Fibroblast of skin of left biceps (primary cell): ENCODE measurements at places on chromosomes 12 and 14.

DNA sequence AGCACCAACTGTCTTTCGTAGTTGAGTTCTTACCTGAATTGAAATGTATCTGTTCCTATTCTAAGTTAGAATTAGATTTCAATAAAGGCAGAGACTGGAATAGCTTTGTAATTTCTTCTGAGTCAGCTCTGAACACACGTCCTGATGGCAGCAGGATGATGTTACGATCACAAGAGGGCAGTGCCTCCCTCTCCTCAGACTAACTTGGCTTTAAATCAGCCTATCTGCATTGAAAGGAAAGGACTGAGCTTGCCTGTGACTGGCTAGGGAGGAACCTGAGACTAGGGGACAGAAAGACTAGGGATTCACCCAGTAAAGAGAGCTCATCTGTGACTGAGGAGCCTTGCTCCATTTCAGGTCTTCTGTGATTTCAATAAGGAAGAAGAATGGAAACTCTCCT is 323.7 kb upstream of the OR4E1 start:
- DNase-seq = no peak

- no peak for DNase-seq
Measured at GRCh38 chr12:66694666-66695613, 16.1 kb upstream of the GRIP1 start.

GRCh38 chr14:96497087-96497486 is 5.1 kb upstream of the PAPOLA start:
- DNase-seq = no peak

GRCh38 chr14:83697099-83697498 is 1832.8 kb upstream of the FLRT2 start:
- DNase-seq = no peak

DNA sequence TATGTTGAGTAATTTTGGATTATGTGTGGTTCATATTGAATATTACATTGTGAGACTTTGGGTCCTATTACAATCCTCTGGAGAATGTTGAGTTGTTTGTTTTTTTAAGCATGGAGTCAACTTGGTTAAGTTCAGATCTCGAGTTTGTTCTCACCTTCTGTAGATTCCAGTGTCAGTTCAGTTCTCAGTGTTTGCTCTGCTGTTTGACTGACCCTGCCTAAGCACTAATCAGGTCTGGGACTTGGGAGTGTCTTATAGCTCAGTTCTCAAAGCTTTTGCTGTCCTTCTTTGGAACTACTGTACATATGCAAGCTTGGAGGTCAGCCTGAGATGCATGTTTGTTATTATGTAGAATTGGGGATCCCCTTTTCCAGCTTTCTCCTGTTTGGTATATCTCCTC is 63.1 kb downstream of the DIP2B start:
- no peak for DNase-seq

GRCh38 chr14:80491131-80491530 is 279.8 kb upstream of the DIO2 start:
- no peak for DNase-seq

GRCh38 chr14:105926373-105927095 is 400.2 kb downstream of the TMEM121 start:
- DNase-seq = no peak

DNA sequence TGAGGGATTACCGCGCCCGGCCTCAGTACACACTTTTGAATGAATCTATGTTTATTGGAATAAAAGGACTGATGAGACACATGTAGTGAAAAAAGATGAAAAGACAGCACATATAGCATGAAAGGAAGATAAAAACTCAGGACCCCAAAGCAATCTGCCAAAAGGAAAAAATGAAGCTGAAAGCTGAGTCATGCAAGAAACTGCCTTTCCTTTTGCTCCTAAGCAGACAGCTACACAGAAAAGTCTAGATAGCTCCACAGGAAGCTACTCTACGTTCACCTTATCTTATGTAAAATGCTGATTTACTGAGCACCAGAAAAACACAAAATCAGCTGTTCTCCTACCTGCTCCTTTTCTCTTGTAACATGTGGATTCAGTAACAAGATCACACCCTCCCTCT is 128.4 kb downstream of the NTF3 start:
- no peak for DNase-seq

GRCh38 chr12:46950094-46950493 is 124.3 kb upstream of the SLC38A4 start:
- no peak for DNase-seq

GRCh38 chr12:1917172-1918070 is 1.0 kb downstream of the CACNA2D4 start:
- DNase-seq = no peak

DNA sequence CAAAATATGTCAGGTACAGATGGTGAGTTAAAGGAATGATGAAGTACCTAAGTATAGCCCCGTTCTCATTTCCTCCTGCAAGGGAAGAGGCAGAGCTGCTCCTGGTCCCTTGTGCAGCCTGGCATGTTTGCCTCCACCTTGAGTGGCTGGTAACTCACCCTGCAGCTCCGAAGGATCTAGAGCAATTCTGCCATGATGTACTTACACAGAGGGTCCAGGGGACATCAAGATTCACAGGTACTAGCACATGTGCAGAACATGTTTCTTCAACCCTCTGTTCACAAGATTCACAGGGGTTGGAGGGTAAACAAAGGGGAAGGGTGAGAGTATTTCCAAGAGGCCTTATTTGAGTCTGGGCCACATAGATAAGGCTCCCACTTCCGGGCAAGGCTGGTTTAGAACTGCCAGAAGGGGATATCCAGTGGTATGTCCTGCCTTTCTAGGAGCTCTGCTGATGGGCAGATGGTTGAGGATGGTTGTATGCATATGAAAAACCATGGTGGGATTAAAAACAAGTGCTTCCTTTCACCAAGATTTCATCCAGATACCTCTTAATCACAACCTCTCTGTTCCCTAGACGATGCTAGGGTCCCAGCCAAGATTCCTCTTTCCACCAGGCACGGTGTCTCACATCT is 7.7 kb downstream of the DCTN2 start:
- no peak for DNase-seq

DNA sequence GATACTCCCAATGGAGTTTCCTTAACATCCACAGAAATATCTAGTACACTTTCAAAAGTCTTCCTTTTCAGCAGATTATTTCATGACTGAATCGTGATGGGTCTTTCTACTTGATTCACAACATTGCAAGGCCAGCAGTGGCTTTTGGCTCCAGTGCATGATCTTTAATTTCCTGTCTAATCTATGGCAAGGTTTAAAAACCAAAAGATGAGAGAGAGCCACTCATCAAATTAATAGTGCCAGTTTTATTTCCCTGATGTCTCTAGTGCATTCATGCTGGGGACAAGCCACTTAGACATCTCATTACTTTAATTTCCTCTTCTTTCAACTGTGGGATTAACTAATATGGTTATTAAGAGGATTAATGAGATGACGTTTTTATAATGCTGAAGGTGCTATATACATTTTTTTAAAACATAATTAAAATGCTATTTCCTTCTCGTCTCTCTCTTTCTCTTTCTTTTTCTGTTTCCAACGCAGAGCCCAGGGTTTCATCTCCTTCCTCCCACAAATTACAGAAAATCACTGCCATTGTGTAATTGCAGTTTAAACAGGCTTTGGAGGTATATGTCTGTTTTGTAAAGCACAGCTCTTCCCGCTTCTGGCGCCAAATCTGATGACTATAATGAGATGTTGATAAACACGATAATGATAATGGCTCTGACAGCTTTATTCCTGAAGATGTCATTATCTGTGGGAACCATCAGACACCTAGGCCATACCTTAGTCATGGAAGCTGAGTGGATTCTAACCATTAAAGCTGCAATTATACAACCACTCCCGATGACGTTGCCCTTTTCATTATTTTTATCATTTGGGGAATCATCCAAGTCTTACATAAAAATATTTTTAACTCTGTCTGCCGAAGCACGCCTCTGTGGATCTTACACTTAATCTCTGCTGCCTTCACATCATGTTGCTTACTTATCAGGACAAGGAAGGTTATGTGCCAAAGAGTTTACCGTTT is 103.1 kb upstream of the PPM1H start:
- no peak for DNase-seq

DNA sequence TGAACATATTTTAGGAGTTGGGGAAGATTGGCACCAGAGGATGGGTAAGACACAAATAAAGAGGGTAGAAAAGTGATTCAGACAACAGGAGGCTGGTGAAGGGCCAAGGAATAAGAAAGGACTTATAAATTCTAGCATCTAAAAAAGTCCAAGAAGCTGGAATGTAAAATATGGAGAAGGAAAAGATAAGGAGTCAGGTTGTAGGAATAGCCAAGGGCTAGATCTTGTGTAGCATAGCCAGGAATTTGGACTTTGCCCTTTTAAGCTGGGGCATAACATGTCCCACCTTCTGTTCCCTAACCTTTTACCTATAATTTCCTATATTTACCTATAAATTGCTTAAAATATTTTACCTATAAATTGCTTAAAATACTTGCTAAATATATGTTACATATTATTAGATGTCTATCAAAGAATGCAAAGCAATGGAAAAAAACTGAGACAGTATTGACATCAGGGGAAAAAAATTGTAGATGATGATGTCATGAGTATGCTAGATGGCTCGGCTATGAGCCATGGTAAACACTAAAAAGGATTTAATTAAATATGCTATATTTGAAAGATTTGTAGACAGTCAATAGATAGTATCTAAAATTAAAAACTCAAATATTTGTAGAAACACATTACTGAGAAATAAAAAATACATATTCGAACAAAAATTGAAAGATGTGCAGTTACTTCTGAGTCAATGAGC is 99.7 kb upstream of the PLEKHG7 start:
- DNase-seq = no peak

DNA sequence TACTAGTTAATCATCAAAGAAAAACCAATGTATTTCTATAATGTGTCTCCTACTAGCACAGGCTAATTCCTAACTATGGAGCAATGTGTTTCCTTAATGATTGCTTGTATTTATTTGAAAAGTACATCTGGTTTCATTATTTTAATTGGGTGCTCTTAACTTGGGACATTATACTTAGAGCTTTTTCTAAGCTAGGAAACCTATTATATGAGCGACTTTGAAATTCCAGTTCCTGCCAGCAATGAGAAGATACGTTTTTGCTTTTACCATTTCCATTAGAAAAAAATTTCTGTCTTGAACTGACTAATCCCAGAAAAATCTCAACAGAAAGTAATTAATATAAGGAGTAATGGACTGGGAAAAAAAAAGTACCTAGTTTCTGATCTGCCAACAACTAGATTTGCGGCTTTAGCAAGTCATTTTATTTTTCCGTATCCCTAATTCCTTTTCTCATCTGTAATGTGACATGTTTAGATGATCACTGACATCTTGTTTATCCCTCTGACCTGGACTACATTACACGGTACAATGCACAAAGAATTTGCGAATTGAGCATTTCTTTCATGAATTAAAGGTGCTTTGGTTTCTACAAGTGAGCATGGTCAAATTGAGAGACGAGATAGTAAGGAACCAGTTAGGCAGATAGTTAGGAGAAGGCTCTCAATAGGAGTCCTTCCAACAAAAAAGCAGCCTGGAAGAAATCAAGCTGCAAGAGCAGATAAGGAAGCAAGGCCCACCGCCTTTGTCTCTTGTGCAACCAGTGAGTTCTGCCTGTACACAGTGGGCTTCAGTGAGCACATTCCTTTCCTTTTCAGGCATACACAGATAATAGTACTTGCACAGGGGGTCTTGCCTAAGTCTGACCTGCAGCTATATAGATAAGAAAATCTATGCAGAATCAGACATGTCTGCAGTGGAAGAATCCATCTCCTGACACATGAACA is 1765.0 kb upstream of the FLRT2 start:
- no peak for DNase-seq

- DNase-seq = no peak
Measured at GRCh38 chr14:26934151-26934550, 336.3 kb upstream of the NOVA1 start.

DNA sequence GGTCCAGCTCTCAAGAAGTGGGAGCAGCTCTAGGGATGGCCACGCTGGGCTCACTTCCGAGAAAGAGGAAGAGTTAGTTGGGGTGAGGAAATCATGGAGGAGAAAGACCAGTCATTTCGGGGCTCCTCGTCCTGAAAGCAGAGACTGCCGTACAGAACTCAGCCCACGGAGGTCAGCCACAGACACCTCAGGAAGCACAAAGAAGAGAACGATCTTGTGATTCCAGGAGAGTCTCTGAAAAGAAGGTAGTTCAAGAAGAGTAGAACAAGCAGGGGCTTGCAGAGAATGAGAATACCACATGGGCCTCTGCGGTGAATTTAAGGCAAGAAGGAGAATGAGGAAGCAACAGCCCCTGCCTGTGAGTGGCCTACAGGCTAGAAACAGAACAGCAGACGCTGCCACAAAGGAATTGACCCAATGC is 311.9 kb downstream of the CACNA1C start:
- no peak for DNase-seq

DNA sequence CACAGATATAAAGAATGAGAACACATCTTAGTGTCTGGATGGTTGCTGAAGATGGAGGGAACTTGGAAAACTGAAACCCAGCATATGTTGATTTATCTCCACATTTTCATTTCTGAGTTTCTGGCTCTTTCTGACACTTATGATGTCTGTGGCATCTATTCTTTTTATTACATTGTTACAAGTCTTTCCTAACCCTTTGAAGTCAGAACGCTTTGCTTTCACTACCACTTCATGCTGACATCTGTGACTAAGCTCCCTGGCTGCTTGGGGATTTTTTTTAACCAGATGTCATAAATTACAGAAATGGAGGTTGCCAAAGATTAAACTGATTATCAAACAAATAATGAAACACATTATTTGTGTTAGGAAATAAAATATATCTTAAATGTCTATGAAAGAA is 188.7 kb downstream of the KITLG start:
- peak; percentile 79 for DNase-seq

- DNase-seq = no peak
Measured at GRCh38 chr12:71269281-71269598, 111.4 kb upstream of the TSPAN8 start.
